ENCODE measurements at places on chromosomes 7 and 10. TPM values are rescaled to one million over a fixed set of nuclear protein-coding genes. Genes with fewer than 3 reads are reported as not detected.
A peak's percentile ranks its signal among the peaks of the same experiment; 100 is the strongest.

Gene CTBP2
- total RNA-seq = 85.7 TPM

Gene RNF133
- total RNA-seq = 1.7 TPM

Gene ELFN1
- 4.8 TPM for total RNA-seq

Gene POLR2J2
- 22.1 TPM for total RNA-seq

Gene H2BK1
- total RNA-seq = not detected

Gene MUC3A
- 0.39 TPM for total RNA-seq

DNA sequence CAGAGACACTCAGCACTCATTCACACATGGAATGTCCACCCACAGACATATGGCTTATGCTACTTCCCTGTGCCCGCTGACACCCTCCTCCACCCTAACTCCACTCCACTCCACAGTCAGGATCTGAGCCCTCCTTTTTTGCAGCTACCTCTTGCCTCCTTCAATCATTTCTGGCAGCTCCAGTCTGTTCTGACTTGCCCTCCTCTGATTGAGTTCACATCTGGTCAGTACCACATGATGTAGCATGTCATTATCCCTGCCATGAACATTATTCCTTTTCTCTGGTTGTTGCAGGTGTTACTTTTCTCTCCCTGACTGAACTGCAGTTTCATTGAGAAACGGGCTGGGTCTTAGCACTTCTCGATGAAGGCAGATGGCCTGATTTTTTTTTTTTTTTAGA is 130.1 kb upstream of the EGR2 start:
- DNase-seq = no peak
- no peak overlapping the region for H3K27ac ChIP-seq
- H3K4me1 ChIP-seq = no peaks in the 10 kb centered on the region

GRCh38 chr7:90345595-90346335 is 751 bp upstream of the GTPBP10 start:
- no peaks in the 10 kb centered on the region for H3K4me1 ChIP-seq
- H3K27me3 ChIP-seq = no peaks in the 10 kb centered on the region
- no peak for DNase-seq
- peak overlapping the region; percentile 51 for H3K27ac ChIP-seq
- H3K4me3 ChIP-seq = peak overlapping the region; percentile 54

DNA sequence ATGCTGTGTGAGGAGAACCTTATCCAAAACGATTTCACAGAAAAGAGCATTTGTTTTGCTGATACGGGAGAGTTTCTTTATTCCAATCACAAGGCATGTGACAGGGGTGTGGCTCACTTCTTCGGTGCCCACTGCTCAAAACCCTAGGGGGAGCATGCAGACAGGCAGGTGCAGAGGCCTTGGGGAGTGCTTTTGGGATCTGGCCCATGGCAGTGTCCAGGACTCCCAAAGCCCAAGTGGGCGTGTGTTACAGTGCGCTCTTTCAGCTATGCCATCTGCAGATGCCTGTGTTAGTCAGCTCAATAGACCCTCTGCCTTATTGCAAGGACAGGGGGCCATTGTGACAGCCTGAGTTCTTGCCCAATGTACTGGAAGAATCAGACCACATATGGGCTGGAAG is 94.8 kb downstream of the CSTF2T start:
- H3K36me3 ChIP-seq = no peaks in the 10 kb centered on the region
- H3K4me1 ChIP-seq = peaks cover 5% of the 10 kb centered on the region
- no peak overlapping the region for H3K27ac ChIP-seq
- H3K27me3 ChIP-seq = no peaks in the 10 kb centered on the region
- DNase-seq = no peak

DNA sequence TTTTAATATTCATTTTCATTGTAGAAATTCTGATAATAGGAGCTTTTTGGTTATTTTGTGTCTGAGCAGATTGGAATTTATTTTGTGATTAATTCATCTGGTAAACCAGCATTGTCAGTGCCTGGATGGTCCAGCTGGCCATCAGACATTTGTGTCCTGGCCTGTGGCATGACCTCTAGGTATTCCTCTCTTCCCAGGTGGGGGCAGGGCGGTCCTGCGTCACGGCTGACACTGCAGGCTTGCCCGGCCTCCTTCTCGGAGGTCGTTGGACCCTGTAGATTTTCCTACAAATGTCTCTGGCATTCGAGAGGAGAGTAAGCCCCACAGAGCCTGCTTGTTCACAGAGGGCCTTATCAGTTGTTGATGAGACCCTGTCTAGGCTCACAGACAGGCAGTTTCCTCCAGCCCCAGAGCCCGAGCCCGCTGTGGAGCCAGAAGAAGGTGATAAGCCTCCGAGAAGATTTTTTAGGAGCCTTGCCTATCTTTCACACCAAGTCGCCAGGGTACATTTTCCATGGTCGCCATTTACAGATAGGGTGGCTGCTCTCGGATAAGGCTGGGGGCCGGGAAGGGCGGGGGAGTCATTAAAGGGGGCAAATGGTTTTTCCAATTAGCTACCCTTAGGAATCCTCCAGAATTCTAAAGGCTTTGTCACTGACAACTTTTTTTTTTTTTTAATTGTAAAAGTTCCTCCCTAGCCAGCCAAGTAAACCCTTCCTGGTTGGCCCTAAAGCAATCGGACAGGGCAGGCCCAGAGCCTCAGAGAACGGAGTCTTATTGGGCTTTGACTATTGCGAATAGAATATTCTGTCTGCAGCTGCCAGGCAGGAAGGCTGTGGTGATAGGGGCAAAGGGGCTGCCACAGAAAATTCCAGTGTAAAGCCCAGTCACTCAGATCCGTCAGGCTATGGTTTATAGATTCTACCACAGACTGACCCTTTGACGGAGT is 78.1 kb upstream of the TBX20 start:
- no peak overlapping the region for H3K27ac ChIP-seq
- H3K4me3 ChIP-seq = no peak overlapping the region
- H3K27me3 ChIP-seq = no peaks in the 10 kb centered on the region
- no peaks in the 10 kb centered on the region for H3K36me3 ChIP-seq
- DNase-seq = no peak

DNA sequence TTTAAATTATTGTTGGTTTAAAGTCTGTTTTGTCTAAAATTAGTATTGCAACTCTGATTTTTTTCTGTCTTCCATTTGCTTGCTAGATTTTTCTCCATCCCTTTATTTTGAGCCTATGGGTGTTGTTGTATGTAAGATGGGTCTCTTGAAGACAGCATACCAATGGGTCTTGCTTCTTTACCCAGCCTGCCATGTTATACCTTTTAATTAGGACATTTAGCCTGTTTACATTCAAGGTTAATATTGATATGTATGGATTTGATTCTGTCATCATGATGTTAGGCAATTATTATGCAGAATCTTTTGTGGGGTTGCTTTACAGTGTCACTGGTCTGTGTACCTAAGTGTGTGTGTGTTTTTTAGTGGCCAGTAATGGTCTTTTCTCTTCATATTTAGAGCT is 281.4 kb upstream of the CSTF2T start:
- DNase-seq = no peak
- no peaks in the 10 kb centered on the region for H3K27me3 ChIP-seq
- no peaks in the 10 kb centered on the region for H3K36me3 ChIP-seq
- no peak overlapping the region for H3K27ac ChIP-seq
- H3K4me1 ChIP-seq = peaks cover 2% of the 10 kb centered on the region

DNA sequence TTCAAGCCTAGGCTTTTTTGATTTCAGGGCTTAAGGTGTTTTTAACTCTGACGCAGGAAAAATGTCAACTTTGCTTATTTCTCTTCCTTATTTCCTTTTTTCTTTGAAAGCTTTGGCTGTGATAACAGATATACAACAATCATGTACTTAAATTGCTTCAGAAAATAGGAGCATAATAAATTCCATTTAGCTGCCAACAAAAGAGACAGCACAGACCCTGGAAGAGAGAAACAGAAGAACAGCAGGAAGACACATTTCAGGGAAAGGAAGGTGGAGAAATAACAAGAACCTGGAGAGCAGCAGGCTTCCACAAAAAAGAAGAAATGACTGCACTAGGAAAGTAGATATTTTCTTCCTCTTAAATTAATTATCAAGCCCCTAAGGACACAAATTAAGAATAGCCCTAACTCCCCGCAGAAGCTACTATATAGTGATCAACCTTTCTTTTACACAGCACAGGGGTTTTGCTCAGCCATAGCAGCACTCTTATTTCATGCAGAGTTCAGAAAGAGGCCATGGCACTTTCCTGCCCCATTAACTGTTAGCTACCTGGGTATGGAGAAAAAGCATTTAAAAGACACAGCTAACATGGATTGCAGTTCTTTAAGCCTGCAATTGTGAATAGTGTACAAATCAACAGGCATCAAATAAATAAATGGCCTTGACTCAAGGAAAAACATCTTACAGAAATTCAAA is 61.5 kb downstream of the IQUB start:
- no peak for DNase-seq
- H3K27ac ChIP-seq = no peak overlapping the region
- H3K4me1 ChIP-seq = no peaks in the 10 kb centered on the region
- H3K36me3 ChIP-seq = no peaks in the 10 kb centered on the region
- H3K4me3 ChIP-seq = no peak overlapping the region

DNA sequence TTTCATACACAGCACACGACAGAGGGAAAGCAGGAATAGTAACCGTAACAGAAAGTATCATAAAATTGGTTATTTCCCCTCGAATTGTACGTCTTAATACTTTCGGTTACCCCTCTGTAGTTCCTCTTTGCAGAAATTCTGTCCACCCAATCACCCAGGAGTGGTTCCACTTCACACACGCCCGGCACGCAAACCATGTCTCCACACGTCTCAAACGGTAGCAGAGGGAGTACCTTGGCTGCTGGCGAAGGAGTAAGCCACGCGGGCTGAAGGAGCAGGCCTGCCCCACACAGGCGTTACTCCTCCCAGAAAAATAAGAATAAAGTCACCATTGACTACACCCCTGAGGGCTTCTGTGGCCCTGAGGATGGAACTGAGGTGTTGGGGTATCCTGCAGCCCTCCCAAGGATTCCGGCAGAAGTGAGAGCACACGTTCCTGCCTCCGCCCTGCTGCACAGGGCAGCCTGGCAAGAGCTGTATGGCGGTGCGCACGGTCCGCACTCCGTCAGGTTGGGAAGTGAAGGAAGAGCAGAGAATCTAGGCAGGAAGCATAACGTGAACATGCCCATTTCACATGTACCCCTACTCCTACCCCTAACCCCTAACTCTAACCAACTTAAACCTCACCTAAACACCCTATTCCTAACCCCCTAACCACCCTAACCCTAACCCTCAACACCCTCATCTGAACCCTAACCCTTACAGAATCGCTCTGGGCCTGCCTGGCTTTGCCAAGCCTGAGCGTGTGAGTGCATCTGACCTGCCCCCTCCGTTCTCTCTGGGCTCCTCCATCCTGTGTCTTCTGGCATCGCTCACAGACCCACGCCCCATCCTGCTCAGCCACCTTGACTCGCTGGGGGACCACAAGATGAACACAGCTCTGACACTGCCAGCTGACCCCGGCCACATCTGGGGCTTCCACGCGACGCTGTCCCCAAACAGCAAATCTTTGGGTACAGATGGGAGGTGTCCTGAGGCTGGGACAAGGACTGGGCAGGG is 18.2 kb downstream of the GPR146 start:
- no peak overlapping the region for H3K4me3 ChIP-seq
- no peak overlapping the region for H3K27ac ChIP-seq
- H3K36me3 ChIP-seq = no peaks in the 10 kb centered on the region
- DNase-seq = no peak
- no peaks in the 10 kb centered on the region for H3K27me3 ChIP-seq

GRCh38 chr7:25405736-25406135 is 177.4 kb upstream of the NPVF start:
- no peaks in the 10 kb centered on the region for H3K4me1 ChIP-seq
- no peak for DNase-seq
- no peak overlapping the region for H3K27ac ChIP-seq

GRCh38 chr7:42103020-42103419 is 134.0 kb downstream of the GLI3 start:
- H3K27ac ChIP-seq = no peak overlapping the region
- no peaks in the 10 kb centered on the region for H3K36me3 ChIP-seq
- no peaks in the 10 kb centered on the region for H3K4me1 ChIP-seq
- no peak for DNase-seq

GRCh38 chr7:80763289-80763688 is 124.8 kb downstream of the CD36 start:
- H3K27me3 ChIP-seq = no peaks in the 10 kb centered on the region
- H3K27ac ChIP-seq = no peak overlapping the region
- no peaks in the 10 kb centered on the region for H3K36me3 ChIP-seq
- no peaks in the 10 kb centered on the region for H3K4me1 ChIP-seq

DNA sequence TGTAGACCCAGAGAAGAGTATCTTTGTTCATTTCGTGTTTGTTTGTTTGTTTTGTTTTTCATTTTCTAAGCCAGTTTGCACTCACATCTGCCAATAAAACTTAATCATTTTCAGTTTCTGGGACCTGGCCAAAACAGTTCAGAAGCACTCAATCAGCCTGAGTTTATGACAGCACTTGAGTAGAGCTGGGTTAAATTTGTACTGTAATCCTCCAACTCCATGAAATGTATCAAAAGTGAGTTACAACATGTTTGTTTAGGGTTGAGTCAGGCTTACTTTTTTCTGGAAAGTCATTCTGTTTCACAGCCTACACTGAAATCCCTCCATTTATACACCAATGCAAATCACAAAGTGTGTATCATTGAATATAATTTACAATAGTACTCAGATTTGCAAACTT is 91.9 kb downstream of the ZWINT start:
- no peak overlapping the region for H3K4me3 ChIP-seq
- H3K4me1 ChIP-seq = no peaks in the 10 kb centered on the region
- DNase-seq = no peak
- H3K27me3 ChIP-seq = no peaks in the 10 kb centered on the region

DNA sequence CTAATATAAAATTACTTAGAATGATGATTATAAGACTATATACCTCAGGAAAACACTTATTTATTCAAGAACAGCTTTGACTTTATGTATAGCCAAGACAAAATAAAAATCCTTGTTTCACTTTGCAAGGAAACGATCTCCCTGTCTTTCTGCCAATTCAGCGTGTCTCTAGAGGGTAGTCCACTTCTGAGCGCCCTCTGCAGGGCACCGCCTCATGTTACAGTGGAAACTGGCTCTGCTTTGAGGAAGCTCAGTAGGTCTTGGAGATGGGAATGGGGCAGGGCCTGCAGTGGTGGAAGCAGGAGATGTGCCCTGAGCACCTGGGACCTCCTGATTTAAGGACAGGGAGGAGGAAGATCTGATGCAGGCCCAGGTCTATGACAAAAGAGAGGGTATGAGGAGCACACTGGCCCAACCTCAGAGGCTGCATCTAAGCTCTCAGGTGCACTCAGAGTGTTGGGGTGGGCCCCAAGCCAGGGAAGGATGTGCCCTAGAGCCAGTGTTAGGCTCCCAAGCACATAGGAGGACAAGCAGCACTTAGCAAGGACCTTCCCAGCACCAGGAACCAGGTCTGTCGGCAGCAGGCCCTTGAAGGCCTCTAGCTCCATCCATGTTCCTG is 481.0 kb downstream of the TNS3 start:
- no peak overlapping the region for H3K27ac ChIP-seq
- no peaks in the 10 kb centered on the region for H3K36me3 ChIP-seq
- H3K4me1 ChIP-seq = no peaks in the 10 kb centered on the region
- H3K4me3 ChIP-seq = no peak overlapping the region
- DNase-seq = peak; percentile 73
- H3K27me3 ChIP-seq = no peaks in the 10 kb centered on the region

GRCh38 chr7:51188987-51189386 is 127.6 kb downstream of the COBL start:
- DNase-seq = no peak
- H3K36me3 ChIP-seq = no peaks in the 10 kb centered on the region
- no peaks in the 10 kb centered on the region for H3K27me3 ChIP-seq

Data from aorta (tissue), 5 donors.